ENCODE measurements at places on chromosomes 7 and 10.

GRCh38 chr7:134513169-134513752 is 14.1 kb upstream of the AKR1B10 start:
- peak; percentile 71 for DNase-seq

DNA sequence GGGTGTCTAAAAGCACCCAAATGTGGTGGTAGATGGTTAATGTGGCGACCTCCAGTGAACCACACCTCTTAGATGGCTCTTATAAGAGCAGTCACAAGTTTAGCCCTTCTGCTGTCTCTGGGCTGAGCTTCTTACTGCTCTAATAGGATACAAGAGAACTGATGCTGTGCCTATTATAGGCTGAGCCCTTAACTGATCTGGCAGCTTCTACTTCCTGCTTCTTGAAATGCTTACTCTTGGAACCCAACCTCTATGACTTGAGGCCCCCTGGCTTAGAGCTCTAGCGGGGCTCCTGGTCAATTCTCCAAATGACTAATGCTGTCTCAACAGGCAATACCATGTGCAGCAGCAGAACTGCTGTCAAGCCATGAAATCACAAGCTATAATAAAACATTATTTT is 35.0 kb upstream of the LSM8 start:
- peak; percentile 34 for DNase-seq

- peak; percentile 36 for DNase-seq
These were observed 42.5 kb downstream of the FOXK1 start for GRCh38 chr7:4724648-4725013.

GRCh38 chr10:28366994-28367393 is 64.1 kb upstream of the MPP7 start:
- DNase-seq, result no peak

- DNase-seq, result peak; percentile 85
These were observed 3.5 kb upstream of the GNGT1 start for GRCh38 chr7:93902777-93903423.

DNA sequence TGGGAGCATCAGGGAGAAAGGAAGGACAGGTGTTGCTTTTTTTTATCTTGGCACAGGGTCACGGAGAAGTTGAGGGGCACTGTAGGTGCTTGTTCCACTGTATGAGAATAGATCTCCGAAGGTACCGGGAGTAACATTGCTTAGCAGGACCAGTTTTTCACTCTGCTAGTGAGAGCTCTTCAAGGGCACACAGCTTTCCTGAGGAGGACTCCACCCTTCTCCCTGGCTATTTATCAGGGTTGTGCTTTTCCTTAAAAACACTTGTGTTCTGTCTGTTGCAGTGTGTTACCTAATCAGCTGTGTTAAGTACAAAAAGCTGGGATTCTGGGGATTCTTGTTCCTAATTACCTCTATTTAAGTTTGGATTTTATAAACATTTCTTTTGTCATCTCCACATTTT is 160.5 kb downstream of the SND1 start:
- no peak for DNase-seq

GRCh38 chr7:45919993-45920459 is 1.0 kb downstream of the IGFBP3 start:
- no peak for DNase-seq

DNA sequence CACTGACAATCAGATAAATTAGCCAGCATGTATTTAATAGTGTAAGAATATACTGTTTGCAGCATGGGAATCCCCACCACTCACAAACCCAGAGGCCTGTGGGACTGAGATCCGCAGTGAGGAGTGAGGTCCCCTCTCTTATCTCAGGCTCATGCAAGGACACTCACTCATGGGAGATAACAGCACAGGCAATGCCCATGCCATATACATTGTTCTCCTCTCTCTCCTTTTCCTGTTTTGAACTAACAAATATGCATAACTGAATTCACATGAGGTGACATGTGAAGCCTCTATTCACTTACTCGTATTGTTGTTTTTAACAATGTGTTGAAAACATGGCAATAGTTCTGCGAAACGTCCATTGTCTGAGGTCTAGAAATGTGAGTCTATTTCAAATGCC is 230.5 kb downstream of the ARHGAP21 start:
- DNase-seq, result no peak

GRCh38 chr7:152859781-152860191 is 100.2 kb downstream of the ACTR3B start:
- peak; percentile 17 for DNase-seq

DNA sequence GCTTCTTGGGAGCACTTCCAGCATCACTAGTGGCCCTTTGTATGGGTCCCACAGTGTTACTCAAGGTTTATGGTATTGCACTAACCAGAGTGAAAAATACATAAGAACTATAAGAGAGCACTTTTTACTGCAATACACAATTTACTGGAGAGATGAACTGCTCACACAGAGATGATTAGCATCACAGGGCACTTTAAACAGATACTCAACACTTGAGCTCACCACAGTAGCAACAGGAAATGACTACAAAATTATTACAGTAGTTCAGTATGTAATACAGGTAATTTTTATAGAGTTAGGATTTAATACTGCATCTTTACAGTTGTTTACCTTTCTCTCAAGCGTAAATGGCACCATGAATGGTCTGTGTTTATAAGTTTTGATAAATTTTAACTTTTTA is 68.2 kb upstream of the CDK1 start:
- no peak for DNase-seq

DNA sequence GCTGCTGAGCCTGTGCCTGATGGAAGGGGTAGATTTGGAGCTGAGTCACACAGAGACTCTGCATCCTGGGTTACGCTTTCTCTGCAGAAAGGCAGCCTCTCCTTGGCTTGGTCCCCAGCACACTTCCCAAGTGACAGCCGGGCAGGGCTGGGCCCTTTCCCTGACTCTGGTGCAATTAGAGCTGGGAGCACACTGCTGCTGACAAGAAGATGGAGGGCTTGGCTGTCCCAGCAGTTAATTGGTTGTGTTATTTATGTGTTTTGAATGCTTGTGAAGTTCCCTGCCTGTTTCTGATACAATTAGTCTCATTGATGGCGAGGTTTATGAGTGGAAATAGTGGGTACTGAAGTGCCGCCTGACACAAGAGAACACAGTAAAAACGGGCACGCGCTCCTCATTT is 123.6 kb downstream of the TCERG1L start:
- no peak for DNase-seq

DNA sequence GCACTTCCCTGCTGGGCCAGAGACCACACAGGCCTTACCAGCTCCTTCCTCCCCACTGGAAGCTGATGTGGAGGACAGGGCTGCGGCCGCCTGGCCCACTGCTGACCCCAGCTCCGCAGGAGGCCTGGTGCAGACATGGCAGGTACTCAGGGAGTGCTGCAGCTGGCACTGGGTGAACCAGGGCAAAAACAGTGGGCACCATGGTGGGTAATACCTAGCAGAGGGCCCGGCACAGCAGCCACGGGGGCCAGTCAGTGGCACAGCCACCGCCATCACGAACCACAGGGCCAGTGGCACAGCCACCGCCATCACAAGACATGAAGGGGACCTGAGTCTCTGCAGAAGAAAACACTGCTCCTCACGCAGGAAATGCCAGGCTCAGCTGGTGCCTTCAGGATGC is 152.6 kb upstream of the PPP2R2D start:
- DNase-seq, result no peak

DNA sequence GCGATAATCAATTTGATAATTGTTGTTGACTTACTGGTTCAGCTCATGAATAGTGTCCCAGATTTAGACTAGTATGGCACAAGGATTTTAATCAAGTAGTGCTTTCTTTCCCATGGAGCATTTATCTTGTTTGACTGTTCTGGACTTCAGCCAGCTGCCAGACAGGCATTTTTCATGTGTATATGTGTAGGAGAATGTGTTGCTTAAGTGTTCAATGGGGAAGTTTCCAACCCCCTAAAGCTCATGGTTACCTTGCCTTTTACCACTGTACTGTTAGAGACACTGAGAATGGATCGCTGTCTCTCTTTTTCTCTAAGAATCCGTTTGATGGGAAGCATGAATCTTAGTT is 103.9 kb downstream of the LRRC4 start:
- peak; percentile 77 for DNase-seq

GRCh38 chr7:100572949-100573675 is 588 bp downstream of the SAP25 start:
- no peak for DNase-seq

DNA sequence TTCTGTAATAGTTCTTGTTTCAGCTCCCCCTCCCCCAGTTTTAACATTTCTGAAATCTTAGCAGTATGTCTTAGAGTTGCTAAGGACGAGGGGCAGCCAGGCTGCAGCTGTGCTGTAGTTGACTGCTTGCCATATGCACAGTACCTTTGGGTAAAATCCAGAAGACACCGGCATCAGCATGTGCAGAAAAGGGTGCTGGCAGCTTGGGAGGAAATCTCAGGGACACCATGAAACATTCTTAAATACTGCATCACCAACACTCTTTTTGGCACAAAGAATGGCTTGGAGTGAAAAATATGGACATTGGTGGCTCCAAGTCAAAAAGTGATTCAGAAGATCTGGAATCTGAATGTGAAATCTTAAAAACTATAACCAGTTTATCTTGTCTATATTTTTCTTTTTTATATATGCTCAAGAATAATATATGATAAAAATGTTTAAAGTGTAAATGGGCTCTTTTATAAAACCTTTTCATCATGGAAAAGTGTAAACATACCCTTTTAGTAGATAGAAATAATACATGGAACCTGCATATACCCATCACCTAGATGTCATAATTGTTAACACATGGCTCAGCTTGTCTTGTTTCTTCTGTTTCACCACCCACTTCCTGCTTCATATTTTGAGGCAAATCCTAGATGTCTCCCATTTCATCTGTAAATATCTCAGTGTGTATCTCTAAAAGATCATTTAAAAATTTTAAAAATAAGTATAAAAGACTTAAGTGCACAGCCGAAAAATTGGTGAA is 34.4 kb upstream of the ARMS2 start:
- DNase-seq, result peak; percentile 73

DNA sequence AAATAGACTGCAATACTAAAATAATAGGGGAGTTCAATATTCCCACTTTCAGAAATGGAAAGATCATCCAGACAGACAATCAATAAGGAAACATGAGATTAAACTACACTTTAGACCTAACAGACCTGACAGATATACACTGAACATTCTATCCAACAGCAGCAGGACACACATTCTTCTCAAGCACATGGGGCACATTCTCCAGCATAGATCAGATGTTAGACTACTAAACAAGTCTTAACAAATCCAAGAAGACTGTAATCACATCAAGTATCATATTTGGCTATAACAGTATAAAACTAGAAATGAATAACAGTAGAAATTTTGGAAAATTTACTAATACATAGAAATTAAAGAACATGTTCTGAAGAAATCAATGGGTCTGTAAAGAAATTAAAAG is 458.9 kb upstream of the ANKRD30A start:
- DNase-seq, result peak; percentile 77

DNA sequence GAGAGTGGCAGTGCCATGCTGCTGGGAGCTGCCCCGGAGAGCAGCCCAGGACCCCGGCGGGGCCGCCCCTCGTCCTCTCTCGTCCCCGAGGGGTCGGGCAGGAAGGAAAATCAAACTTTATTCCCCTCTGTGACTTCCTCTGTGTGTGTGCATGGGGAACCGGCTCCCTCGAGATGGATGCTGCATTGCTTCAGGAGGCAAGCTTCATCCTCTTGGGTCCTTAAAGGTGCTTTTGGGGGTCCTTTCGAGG is 726 bp downstream of the MCU start:
- DNase-seq, result no peak

DNA sequence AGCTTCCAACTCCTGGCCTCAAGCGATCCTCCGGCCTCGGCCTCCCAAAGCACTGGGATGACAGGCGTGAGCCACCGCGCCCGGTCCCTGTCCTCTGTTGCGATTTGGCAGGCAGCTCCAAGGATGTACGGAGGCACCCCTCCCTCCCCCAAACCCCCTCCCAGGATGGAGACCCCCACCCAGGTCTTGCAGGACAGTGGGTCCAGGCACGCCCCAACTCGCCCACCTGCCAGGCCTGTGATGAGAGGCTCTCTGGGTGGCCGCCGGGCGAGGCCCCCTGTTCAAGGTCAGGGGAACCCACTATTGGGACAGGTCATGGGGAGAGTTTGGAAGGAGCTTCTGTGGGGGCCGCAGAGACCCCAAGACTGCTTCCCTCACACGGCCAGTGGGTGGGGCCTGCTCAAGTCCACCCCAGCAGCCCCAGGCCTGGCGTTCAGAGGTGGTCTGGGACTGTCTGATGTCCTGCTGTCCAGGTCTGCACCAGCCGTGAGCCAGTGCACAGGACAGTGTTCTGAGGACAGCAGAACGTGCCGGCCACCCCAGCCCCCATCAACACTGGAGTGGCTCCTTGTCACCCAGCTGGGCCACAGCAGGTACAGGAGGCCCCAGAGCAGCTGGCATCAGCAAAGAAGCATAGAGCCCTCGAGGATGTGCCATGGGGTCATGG is 2.5 kb downstream of the ADAP1 start:
- DNase-seq, result no peak

- DNase-seq, result no peak
These were observed 18.4 kb downstream of the AKR1B1 start for GRCh38 chr7:134440476-134440875.

DNA sequence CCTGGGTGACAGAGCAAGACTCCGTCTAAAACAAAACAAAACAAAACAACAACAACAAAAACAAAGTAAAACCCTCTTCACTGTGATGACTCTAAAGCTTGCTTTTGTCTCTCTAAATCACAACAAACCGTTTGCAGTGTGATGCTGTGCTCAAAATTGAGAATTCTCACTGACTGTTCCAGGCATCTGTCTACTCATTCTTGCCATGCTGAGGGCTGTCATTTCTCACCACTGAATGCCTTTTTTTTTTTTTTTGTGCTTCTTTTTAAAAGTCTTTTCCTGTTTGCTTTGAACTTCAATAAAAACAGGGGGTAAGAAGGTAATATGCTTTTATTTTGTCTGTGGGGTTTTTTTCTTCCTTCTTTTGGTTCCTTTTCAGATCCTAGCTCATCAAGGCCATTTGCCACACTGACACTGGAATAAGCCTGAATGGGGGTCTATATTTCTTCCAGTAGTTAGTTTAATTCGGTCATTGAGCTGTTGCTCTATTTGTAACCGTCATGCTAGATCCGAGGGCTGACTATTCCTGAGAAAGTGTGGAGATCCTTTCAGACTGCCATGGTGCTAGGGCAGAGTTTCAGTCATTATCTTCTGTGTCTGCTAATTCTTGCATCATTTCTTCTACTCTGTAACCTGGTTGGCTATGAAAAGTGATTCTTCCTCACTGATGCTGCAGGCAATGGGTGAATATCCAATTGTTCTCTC is 10.6 kb downstream of the FAS start:
- no peak for DNase-seq

DNA sequence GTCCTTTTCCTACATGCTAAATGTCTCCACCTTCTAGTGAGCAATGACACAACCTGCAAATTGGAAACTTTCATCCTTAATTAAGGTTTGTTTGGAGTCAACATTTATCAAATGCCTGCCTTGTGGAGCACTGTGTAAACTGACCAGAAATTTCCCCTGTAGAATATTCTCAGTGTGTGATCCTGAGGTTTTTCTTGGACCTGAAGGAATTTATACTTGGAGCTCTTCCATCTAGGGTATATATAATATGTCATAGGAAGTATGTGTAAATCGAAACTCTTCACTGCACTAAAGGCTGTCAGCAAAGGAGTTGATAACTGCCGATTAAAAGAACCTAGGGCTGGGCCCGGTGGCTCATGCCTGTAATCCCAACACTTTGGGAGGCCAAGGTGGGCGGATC is 152.4 kb downstream of the NSUN6 start:
- peak; percentile 28 for DNase-seq
